ENCODE measurements at places on chromosomes 16 and 17.

GRCh38 chr16:28110479-28110878, 47.0 kb upstream of the GSG1L start:
- no peak for DNase-seq

DNA sequence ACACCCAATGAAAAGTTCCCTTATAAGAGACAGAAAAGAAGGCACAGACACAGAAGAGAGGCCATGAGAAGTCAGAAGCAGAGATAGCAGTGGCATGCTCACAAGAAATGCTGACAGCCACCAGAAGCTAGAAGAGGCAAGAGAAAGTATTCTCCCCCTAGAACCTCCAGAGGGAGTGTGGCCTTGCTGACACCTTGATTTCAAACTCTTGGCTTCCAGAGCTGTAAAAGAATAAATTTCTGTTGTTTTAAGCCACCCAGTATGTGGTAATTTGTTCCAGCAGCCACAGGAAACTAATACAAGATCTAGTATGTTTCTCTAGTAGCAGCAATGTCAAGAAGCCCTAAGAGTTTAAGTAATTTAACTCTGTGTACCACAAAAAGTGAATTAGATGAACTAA, 87.2 kb upstream of the NOG start:
- DNase-seq, result no peak

- peak; percentile 98 for DNase-seq
These were observed at the start of gene TMEM208 for GRCh38 chr16:67226804-67227566. TSS of gene TMEM208 (plus strand) at chr16:67227130. CDS start at chr16:67227219, 89 bp downstream.

DNA sequence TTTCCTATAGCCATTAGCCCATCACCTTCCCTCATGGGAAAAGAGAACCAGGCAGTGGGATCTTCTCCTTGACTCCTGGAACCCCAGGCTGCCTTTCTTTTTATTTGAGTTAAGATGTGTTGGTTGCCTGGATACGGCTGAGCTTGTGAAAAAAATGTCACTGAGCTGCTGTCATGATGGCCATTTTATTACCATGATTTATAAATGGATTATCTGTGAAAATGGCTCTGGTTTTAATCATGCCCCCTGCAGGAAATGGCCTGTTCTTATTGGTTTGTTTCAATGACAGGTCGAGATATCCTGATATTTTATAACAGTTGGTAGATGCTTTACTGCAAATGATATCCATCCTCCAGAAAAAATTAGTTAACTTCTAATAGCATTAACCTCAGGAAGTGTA, 640.4 kb downstream of the CDH11 start:
- no peak for DNase-seq

DNA sequence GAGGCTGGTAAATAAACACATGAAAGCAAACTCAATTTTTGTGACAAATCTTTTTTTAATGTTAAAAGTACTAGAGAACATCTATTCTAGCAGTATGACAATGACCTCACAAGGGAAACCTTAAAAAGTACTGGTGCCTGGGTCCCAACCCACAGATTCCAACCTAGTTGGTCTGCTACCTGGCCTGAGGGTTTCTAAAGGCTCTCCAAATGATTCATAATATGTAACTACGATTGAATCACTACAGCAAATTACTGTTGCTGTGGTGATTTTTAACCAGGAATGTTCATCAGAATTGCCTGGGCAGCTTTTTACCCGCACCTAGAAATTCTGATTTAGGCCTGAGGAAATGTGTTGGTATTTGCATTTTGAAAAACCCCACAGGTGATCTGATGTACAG, 26.1 kb downstream of the CDR2 start:
- DNase-seq, result no peak

GRCh38 chr16:53781023-53781605, 77.2 kb downstream of the FTO start:
- peak; percentile 67 for DNase-seq

DNA sequence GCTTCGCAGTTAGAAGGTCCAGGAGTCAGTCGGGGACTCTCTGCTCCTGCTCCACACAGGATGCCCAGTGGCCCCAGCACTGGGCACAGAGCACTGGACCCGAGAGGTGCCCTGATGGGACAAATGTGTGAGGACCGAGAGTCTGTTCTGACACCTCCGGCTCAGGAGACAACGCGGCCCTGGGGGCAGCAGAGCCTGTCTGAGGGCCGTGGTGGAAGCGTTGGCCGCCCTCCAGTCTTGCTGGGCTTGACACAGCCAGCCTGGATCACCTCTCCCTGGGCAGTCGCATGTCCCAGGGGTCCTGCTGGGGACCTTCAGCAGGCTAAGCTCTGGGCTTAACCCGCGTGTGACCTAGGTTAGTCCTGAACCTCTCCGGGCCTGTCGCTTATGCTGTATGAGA, 23.1 kb downstream of the LGALS9 start:
- DNase-seq, result no peak

GRCh38 chr17:7646457-7646856, 4.3 kb upstream of the ATP1B2 start:
- peak; percentile 16 for DNase-seq

- no peak for DNase-seq
These were observed 996 bp downstream of the SLC25A10 start for GRCh38 chr17:81713004-81713555.

- DNase-seq, result peak; percentile 91
These were observed at the start of the genes KARS1 and TERF2IP for GRCh38 chr16:75647492-75648264. TSS of gene KARS1 (minus strand) at chr16:75647665. CDS start at chr16:75647639, 26 bp downstream. TSS of gene TERF2IP (plus strand) at chr16:75647773. CDS start at chr16:75647883, 110 bp downstream.

DNA sequence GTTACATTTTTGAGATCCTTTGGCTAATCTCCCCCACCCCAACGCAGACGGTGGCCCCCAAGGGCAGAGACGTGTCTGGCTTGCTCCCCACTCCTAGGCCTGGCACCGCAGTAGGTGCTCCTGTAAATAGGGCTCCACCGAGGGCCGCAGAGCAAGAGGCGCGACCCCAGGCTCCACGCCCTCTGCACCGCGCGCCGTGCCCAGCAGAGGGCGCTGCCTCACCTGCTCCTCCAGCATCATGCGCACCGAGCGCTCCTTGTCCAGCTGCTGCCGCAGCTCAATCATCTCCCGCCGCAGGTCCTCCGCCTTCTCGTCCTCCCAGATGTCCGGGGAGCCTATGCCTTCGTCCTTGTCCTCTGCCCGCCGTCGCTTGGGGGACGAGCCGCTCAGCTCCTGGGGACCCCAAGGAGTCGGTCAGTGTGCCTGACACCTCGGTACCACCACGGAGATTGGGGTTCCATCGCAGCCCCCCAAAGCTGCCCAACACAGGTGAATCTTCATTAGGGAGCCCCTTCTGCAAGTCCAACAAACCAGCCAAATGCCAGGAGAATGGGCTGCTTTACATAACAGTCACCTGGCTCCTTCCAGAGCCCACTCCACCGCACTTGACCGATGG, 11.2 kb downstream of the TFAP4 start:
- DNase-seq, result peak; percentile 16

DNA sequence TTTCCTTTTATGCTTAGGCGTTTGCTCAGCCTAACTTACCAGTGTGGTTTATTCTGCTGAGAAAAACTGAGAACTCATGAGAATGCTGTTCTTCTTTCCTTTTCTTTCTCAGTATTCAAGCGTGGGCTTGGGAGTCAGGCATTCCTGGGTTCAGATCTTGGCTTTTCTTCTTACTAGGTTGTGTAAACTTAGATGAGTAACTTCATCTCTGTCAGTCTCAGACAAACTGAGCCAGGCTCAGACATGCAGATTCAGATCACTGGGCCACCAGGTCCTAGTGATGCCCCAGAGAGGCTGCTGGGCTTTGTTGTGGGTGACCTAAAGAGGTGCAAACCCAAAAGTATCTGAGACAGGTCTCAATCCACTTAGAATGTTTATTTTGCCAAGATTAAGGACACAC, 95.8 kb upstream of the MPHOSPH6 start:
- DNase-seq, result no peak

- DNase-seq, result no peak
These were observed 3.9 kb downstream of the NAGS start for GRCh38 chr17:44008205-44008909.

- DNase-seq, result peak; percentile 22
These were observed 8.2 kb downstream of the SYNGR2 start for GRCh38 chr17:78176548-78177025.

DNA sequence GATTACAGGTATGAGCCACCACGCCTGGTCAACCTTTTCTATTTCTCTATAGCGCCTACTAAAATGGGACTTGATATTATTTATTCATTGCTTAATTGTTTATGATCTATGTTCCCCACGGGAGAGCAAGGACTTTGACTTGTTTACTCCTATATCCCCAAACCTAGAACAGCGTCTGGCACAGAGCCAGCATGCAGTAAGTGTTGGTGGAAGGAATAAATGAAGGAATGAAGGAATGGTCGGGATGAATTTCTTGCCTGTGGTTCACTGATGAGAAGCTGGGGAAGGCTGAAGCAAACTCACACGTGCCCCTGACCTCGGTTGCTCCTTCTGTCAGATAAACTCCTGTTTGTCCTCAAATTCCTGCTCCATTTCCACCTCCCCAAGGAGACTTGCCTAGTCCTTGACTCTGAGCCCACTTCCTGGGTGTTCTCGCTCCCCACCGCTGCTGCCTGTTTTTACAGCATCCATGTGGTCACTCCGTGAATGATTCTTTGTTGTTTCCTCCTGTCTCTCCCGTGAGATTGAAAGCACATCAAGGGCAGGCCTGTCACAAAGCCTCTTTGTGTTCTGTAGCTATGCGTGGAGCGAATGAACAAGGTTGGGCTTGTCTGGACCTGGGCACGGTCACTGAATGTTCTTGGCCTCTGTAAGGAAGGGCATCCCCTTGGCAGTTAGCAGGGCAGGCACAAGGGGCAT, 17.3 kb downstream of the C17orf100 start:
- no peak for DNase-seq

GRCh38 chr17:82933911-82934310, 94.1 kb upstream of the ZNF750 start:
- no peak for DNase-seq

DNA sequence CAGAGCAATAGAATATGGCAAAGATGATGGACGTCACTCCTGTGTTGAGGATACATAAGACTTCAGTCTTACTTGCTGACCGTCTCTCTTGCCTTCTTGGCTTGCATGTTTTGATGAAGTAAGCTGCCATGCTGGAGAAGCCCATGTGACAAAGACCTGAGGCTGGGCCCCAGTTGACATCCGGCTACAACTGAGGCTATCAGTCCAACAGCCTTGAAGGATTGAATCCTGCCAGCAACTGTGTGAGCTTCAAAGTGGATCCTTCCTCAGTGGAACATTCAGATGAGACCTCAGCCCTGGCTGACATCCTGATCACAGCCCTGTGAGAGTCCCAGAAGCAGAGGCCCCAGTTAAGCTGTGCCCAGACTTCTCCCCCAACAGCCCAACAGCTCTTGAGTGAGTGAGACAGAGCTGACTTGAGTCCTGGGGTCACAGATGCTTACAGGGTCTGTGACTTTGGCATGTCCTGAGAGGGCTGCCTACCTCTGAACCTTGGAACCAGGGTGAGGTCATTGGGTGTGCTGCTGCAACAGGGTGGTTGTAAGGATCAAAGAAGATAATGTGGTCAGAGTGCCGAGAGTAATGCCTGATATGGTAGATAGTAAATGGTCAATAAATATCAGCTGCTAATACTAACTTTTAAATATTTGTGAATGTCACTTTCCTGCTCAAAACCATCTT, 2.4 kb upstream of the BRD7 start:
- DNase-seq, result no peak

DNA sequence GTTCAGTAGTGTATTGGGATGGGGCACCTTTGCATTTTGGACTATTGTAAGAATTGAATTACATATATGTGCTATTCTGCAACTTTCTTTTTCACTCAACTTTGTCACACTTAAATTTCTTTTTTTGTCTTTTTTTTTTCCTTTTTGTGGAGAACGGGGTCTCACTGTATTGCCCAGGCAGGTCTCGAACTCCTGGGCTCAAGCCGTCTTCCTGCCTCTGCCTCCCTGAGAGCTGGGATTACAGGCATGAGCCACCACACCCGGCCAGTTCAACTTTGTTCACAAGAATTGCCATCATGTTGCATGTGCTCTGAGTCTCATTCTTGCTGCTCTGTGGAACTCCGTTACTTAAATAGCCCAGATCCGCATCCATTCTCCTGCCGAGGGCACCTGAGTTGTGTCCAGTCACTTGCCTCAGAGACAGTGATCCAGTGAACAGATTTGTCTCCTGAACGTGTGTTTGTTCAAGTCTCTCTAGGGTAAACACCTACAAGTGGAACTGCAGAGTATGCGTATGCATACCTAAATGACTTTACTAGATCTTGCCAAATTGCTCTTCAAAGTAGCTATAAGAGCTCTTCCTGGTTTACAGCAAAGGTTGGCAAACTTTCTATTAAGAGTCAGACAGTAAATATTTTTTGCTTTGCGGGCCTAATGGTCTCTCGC, 3.4 kb upstream of the SLC38A10 start:
- no peak for DNase-seq

- DNase-seq, result peak; percentile 71
These were observed 72.7 kb downstream of the SMG6 start for GRCh38 chr17:2230877-2231276.

DNA sequence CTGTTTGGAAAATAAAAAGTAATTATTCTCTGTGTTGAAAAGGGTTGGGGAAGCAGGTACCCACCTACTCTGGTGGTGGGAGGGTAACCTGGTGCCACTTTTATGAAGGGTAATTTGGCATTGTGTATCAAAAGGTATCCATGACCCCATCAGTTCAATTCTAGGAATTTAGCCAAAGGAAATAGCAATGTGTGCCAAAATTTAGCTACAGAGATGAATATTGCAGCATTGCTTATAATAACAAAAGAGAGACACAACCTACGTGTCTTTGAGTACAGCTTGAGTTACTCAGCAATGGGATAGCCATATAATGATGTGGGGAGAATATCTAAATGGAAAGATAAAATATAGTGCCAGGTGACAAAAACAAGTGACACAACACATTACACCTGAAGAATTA, 170.7 kb downstream of the NTN1 start:
- DNase-seq, result peak; percentile 5

DNA sequence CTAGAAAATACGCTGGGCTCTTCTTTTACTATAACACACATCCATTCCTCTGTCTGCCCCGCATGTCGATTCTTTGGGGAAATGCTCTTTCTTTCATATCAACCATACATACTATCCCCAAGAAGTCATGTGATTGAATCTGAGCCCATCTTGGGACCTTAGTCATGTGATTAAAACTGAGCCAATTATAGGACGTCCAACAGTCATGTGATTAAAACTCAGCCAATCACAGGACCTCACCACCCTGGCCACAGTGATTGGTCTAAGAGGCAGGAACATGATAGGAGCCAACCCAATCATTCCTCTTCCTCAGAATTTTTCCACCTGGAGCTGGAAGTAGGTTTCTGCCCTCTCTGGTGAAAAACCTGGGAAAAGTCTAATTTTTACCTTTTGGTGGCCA, 78.8 kb downstream of the TMEM114 start:
- no peak for DNase-seq

GRCh38 chr16:67312719-67313118, 13.8 kb downstream of the KCTD19 start:
- DNase-seq, result peak; percentile 58
